ENCODE measurements at places on chromosomes 2 and 18.

GRCh38 chr2:27024812-27025211 is 8.0 kb upstream of the TMEM214 start:
- DNase-seq, result no peak

- no peak for DNase-seq
Observed at GRCh38 chr2:54864727-54865126, 141.3 kb downstream of the EML6 start.

GRCh38 chr2:164993287-164994016 is 38.1 kb upstream of the SLC38A11 start:
- DNase-seq, result no peak

DNA sequence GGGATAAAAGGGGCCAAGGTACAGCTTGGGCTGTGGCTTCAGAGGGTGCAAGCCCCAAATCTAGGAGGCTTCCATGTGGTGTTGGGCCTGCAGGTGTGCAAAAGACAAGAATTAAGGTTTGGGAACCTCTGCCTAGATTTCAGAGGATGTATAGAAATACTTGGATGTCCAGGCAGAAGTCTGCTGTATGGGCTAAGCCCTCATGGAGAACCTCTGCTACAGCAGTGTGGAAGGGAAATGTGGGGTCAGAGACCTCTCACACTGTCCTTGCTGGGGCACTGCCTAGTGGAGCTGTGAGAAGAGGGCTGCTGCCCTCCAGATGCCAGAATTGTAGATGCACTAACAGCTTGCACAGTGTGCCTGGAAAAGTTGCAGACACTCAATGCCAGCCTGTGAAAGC is 880.6 kb upstream of the ID2 start:
- DNase-seq, result no peak

DNA sequence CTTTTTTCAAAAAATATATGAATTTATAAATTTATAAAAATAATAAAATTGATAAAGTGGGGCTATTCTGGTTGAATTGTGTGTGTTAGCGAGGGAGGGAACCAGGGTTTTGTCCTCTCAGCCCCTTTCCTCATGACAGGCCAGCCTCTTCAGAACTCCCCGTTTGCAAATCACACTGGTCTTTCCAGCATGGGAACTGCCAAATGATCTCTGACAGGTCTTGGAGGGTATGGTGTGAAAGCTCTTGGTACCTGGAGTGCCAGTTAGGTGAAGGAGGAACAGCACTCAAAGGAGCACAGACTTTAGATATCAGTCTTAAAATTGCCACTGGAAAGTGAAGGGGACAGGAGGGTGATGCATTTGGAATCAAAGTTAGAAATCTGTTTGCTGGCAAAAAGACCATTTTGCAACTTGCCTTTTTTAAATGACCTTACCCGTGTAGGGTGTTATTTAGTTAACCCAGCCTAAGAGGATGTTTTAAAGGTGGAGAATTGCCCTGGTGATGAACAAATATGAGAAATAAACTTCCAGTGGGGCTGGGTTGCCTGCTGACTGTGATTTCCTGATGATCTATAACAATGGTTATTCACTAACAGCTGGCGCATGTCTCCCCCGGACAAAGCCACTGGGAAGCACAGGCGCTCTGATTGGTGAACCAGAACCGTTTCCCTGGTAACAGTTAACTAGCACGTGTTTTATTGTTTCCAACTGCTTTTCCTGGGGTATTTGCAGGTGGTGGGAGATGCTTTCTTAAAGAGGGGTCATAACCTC is 85.3 kb upstream of the EFEMP1 start:
- DNase-seq, result no peak

GRCh38 chr18:58894930-58895329 is 30.3 kb downstream of the ZNF532 start:
- peak; percentile 68 for DNase-seq

GRCh38 chr2:117562654-117563053 is 251.8 kb upstream of the DDX18 start:
- no peak for DNase-seq

GRCh38 chr2:30613001-30613400 is 166.0 kb downstream of the LCLAT1 start:
- DNase-seq, result no peak

DNA sequence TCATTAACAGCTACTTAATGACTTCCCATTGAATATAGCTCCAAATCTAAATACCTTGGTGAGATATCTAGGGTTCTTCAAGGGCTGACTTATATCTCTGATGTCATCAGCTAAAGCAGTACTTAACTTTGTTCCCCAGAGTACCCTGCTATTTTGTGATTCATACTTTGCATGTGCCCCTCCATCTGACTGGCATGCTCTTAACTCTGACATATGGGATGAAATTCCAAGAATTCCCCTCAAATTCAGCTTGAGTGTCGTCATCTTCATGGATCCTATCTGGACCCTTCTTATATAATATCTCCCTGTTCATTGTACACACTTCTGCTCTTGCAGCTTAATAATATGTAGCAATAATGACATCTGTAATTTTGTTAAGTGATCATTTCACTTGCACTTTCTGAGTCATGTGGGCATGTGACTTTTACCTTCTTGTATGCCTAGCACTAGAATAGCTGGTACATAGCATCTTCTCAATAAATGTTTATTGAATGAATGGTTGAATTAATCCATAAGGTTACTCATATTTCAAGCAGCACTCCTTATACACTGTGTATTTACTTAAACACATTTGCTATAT is 172.9 kb downstream of the WDR7 start:
- no peak for DNase-seq

GRCh38 chr2:65700720-65701119 is 268.3 kb upstream of the SPRED2 start:
- no peak for DNase-seq

DNA sequence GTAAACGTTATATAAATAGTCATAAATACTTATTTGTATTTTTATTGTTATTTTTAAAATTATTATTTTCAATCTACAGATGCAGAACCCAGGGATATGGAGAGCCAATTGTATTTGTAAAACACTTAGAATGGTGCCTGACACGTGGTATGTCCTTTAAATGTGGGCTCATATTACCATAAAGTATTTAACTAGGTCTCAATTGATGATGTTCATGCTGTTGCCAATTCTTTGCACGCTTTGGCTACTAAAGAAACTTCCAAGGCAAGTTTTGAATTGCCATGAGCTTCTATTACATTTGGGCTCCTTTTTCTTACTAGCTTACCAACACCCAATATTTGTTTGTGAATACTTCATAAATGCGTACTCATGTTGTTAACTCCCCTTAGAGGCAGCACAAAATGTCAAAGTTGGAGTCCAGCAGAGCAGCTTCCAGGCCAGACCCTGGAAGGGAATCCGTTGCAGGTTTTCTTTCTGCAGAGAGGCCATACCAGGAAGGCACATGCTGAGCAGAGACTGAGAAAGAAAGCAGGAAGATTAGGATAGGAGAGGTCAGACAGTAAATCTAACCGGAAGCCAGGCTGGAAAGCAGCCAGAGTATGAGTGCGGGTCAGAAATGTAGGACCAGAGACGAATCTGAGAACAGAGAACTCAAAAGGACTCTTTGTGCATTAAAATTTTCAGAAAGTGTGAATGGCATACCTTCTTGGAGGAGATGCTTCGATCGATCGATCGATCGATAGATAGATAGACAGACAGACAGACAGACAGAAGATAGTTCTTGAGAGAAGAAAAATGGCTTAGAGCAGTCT is 4.2 kb upstream of the NOSTRIN start:
- no peak for DNase-seq

DNA sequence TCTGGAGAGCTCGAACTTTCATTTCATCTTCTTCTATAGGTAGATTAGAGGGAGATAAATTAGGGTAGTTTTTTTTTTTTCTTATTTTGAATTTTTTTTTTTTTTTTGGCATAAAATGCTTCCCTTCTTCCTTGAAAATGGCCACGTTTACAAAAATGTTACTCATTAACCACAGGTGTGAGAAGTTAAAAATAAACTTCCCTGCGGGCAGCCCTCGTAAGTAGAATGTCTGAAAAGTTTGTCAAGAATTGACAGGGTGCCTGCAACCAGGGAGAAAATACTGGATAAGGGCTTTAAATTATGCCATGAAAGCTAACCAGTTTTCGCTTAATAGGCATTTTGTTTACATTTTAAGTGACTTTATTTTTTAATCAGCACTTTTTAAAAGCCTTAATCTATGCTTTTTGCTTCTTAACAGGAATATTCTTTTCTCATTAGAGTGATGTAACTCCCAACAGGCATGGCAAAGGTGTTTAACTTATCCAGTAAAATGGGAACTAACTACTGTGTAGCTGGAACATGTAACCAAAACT is 4.2 kb upstream of the FN1 start:
- no peak for DNase-seq

DNA sequence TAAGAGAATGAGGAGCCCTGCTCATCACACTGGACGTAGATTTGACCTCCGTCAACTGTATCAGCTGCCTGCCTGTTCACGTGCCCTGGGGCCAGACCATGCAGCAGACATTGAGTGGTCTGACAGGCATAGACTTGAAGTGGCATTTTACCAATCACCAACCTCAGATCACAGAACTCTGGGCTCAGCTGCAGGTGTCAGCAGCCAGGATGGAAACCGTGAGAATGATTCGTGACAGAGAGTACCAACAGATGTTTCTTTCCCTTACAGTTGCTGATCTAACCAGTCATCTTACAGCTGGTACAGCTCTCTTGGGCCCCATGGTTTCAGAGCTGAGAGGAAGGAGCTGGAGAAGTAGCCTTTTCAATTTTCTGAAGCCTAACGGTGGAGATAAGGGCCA is 148.9 kb downstream of the EN1 start:
- DNase-seq, result no peak

- DNase-seq, result no peak
Observed at GRCh38 chr18:62398291-62398690, 73.2 kb downstream of the TNFRSF11A start.

- no peak for DNase-seq
Observed at GRCh38 chr18:62522178-62522503, 684 bp upstream of the ZCCHC2 start.

- DNase-seq, result no peak
Observed at GRCh38 chr2:47602996-47603395, 179.9 kb upstream of the MSH6 start.

DNA sequence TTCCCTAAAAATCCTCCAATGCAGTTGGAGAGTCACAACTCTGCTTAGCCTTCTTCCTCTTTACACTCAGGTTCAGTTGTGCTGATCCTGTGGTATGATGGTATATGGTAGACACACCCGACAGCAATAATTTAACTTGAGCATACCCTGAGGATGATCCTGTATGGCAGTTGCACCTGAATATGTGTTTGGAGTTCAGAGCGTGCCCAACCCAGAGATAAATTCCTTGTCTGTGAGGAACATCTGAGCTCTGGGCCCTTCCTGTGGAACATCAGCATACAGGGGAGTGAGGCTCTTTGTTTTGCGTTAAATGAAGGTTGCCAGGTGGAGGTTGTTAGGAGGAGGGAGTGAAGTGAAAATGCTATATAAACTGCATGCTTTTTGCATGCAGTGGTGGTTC is 187.7 kb downstream of the MYO3B start:
- no peak for DNase-seq

- DNase-seq, result no peak
Observed at GRCh38 chr2:9556121-9556743, 602 bp upstream of the ADAM17 start.

DNA sequence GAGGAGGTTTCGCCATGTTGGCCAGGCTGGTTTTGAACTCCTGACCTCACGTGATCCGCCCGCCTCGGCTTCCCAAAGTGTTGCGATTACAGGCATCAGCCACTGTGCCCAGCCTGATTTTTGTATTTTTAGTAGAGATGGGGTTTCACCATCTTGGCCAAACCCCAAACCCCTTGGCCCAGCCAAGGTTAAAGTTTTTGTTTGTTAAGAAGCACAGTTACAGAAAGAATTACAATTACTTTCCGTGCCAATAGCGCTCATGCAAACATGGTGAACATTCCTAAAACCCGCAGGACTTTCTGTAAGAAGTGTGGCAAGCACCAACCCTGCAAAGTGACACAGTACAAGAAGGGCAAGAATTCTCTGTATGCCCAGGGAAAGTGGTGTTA is 26.1 kb downstream of the ITSN2 start:
- peak; percentile 83 for DNase-seq

DNA sequence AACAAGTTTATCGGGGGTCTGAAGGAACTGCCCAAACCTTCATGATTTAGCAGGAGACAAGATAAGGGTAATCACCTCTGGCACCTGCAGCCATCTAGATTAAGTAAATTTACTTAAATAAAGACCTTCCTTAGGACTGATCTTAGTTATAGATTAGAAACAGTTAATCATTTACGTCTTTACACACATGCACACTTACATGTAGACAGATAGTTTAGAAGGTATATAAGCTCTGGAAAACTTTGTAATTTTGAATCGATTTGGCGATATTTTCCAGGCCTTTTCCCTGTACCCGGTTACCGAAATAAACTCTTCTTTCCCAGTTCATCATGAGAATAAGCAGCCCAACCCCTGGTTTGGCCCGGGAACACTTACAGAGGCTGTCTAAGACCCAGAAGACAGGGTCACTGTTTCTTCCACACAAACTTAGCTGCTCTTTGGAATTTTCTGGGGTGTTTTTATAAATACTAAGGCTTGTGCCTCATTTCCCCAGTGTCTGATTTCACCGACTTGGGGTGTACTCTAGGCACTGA is 560 bp upstream of the SKA1 start:
- no peak for DNase-seq

DNA sequence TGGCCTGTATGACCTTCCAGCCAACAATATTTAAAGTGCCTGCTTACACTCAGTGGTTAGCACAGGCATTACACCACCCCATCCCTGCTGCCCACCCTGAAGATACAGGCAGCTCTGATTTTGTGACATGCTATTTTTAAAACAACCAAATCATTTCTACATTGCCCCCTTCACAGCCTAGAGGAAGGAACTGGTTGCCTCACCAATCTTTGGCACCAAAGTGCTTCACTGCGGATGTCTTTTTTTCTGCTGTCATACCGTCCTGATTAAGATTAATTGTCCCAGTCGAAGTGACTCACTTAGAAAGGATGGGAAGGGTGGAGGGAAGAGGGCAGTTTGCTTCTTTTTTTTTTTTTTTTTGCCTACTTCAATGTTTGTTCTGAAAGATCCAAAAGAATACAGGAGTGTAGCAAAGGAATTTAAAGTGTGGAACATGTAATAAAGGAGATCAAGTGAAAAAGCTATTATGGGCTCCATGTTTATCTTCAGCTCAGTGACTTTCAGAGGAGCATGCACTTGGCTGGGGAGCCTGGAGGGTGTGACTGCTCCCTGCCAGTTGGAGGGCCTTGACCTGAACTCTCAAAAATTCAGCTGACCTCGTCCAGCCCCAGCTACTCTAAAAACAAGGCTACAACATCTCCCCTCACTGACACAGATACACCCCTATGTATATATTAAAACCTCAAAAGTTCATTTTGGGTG is 501.1 kb upstream of the TNP1 start:
- no peak for DNase-seq
